Activated T-helper 2 cell treated with anti-CD3 and anti-CD28 coated beads, Interferon-gamma antibody, Interleukin-2, Interleukin-4, amounts not matched to agents 10 μg/mL and 5 μg/mL and 100 μg/mL, durations not matched to agents 14 hours and 24 hours and 36 hours (primary cell): ENCODE measurements at places on chromosomes 5 and 9. TPM values are rescaled to one million over a fixed set of nuclear protein-coding genes. Genes with fewer than 3 reads are reported as not detected.

DNA sequence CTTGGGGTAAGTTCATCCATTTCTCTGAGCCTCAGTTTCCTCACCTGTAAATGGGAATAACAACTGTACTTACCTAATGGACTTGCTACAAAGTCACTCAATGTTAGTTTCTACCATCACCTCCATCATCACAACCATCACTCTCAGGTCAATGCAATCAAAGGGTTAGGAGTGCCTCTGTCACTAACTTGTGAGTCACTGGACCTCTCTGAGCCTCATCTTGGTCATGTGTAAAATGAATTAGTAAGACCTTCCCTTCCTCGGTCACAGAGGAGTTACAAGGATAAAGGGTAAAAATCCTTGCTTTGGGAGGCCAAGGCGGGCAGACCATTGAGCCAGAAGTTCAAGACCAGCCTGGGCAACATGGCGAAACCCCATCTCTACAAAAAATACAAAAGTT lies 12.8 kb downstream of the FABP6 start:
- DNase-seq: no peak
- H3K4me1 ChIP-seq: no peaks in the 10 kb centered on the region
- peaks cover 4% of the 10 kb centered on the region for H3K27me3 ChIP-seq
- H3K4me3 ChIP-seq: no peak overlapping the region
- no peaks in the 10 kb centered on the region for H3K36me3 ChIP-seq

GRCh38 chr5:67901814-67902496 lies 313.6 kb upstream of the PIK3R1 start:
- no peak overlapping the region for H3K4me3 ChIP-seq
- no peak overlapping the region for H3K27ac ChIP-seq
- no peaks in the 10 kb centered on the region for H3K36me3 ChIP-seq
- DNase-seq: no peak
- H3K4me1 ChIP-seq: no peaks in the 10 kb centered on the region
- H3K27me3 ChIP-seq: no peaks in the 10 kb centered on the region

DNA sequence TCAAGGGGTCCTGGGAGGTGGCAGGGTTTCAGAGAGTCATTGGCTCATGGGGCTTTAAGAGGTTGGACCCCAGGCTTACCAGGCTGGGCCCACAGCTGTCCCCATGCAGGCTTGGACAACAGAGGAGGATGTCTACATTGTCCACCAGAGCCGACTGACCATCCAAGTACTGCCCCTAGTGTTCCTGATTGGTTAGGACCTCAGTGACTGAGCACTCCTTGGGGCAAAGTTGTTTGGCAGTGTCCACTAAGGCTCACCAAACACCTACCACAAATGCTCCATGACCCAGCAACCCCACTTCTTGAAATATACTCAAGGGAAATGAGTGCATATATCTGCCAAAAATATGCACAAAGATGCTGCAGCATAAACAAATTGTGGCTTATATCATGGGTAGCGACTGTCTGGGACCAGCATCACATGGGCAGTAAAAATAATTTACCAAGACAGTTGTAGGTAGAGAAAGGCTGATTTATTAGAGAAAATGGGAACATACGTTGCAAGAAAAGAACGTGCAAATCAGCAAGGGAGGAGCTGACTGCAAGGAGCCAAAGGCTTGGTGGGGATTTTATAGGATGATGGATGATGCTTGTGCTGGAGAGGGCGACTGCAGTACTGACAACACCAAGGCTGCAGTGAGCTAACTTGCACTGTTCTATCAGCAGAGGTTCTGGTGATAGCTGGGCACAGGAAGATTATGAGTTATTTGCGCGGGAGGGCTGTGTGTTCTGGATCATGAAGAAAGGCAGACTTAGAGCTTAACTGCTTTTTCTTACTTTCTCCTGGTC lies 265.2 kb downstream of the GADD45G start:
- H3K4me1 ChIP-seq: no peaks in the 10 kb centered on the region
- no peak overlapping the region for H3K27ac ChIP-seq
- H3K4me3 ChIP-seq: no peak overlapping the region
- H3K36me3 ChIP-seq: no peaks in the 10 kb centered on the region

DNA sequence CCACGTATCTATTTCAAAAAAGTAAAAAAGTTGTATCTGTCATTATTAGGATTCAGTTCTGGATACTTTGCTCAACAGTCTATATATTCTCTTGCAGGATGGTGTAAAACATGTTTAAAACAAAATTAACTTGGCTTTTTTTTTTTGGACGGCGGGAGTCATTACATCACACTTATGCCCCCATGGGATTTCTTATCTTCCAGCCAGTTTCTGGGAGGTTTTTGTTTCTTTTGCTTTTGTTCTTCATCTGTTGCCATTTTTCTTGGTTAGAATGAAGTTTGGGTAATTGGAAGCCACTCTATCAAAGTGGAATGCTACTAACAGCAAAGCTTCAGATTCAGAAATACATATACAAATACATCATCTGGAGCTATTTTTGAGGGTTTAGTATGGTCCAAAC lies 1.8 kb upstream of the STARD4 start:
- H3K27ac ChIP-seq: peak overlapping the region; percentile 5
- H3K36me3 ChIP-seq: peaks cover 29% of the 10 kb centered on the region
- no peak for DNase-seq
- peaks cover 47% of the 10 kb centered on the region for H3K4me1 ChIP-seq

DNA sequence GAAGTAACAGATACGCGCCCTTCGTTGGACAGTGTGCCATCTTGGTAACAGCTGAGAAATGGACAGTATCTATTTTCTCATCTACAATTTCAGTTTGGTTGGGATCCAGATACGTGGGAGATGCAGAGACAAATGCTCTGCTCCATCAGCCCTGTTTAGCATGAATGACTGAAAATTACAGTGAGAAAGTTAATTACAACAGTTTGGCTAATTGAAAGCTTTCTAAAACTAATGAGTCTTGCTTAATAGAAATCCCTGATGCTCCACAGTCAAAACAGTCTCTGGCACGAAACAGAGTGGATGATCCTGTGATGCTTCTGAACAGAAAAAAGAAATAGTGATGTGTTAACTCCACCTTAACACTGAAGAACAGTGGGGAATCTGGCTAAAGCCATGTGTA lies 140.2 kb downstream of the DNAH5 start:
- no peak for DNase-seq
- no peaks in the 10 kb centered on the region for H3K36me3 ChIP-seq
- H3K4me3 ChIP-seq: no peak overlapping the region
- no peak overlapping the region for H3K27ac ChIP-seq
- no peaks in the 10 kb centered on the region for H3K27me3 ChIP-seq

- H3K4me3 ChIP-seq: no peak overlapping the region
- no peak for DNase-seq
- H3K4me1 ChIP-seq: no peaks in the 10 kb centered on the region
- H3K36me3 ChIP-seq: no peaks in the 10 kb centered on the region
Observed at GRCh38 chr9:134424818-134425217, 98.6 kb downstream of the RXRA start.

The PRR7 gene
- total RNA-seq: 12.1 and 13.0 TPM in 2 replicates

DNA sequence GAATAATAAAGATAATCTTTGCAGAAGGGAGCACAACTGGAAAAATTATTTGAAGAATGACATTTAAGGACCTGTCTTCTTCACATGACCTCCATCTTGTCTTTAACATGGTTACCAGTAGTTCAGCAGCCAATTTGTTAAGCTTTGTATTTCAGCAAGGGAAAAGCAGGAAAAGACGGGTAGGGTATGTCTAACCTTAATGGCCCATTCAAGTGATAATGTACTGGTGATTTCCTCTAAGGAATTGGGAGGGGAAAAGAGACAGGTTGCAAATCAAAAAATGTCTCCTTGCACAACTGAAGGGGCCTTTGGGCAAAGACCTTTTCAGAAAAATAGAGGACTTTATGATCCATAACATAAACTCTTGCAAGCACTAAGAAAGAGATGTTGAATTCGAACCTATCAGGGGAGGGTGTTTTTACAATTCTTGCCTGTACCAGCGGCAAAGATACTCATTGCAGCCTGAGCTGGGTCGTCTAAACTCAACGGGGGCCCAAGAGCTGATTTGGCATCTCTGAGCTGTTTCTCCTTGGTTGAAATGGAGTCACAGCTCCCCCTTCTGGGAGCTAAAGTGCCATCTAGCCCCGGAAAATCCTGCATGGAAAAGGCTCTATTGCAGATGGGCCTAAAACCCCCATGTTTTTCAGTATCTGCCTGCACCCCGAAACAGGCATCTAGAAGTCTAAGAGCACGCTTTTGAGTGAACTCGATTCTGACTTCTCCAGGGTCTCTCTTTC lies 3.8 kb downstream of the BRINP1 start:
- H3K27me3 ChIP-seq: peaks cover 17% of the 10 kb centered on the region
- no peaks in the 10 kb centered on the region for H3K36me3 ChIP-seq
- DNase-seq: no peak
- H3K4me3 ChIP-seq: no peak overlapping the region

DNA sequence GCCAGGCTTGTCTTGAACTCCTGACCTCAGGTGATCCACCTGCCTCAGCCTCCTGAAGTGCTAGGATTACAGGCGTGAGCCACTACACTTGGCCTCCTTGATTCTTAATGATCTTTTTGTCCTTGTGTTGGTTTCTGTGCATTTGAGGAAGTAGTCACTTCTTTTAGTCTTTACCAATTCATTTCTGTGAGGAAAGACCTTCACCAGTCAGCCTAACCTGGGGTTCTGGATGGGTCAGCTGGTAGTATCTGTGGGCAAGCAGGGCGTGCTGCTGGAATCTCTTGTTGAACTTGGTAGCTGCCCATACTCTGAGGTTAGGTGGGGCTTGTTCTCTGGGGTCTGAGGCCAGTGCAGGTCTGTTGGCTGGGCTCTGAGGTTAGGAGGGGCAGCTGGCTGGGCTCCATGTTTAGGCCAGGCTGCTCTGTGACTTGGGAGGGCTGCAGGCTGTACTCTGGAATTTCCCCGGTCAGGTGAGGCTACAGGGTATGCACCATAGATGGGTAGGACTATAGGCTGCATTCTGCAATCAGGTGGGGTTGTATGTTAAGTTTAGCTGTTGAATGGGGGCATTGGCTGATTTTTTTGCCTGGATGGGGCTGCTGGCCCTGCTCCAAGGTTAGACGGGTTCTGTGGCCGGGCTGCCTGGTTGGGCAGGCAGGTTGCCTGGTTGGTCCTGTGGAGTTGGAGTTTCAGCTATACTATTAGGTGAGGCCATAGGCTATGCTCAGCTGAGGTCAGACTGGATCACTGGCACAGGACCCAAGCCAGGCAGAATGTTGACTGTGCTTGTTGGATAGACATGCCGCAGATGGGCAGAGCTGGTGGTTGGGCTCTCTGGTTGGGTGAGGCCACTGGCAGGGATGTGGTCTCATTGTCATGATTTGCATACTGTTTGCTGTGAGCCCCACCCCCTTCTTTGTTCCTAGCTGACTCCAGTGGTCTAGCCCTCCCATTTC lies 19.2 kb downstream of the UBAP1 start:
- H3K36me3 ChIP-seq: peaks cover 37% of the 10 kb centered on the region
- DNase-seq: no peak
- H3K27me3 ChIP-seq: no peaks in the 10 kb centered on the region
